ENCODE measurements at places on chromosomes 2 and 18.

DNA sequence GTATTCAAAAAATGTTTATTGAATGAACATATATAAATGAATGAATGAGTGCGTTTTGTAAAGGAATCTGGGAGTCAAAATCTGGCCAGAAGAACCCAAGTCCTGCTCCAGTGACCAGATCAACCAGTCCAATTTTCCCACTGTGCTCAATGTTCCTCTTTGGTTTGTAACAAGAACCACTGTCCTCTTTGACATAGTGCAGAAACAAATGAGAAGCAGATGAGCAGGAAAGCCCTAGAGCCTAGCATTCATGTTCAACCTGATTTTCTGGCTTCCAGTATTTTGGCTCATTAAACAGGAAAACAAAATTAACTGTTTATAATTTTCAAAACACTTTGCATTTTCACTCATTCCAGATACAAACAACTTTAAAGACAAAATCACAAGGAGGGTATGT is 23.2 kb downstream of the FAM124B start:
- DNase-seq, result no peak

DNA sequence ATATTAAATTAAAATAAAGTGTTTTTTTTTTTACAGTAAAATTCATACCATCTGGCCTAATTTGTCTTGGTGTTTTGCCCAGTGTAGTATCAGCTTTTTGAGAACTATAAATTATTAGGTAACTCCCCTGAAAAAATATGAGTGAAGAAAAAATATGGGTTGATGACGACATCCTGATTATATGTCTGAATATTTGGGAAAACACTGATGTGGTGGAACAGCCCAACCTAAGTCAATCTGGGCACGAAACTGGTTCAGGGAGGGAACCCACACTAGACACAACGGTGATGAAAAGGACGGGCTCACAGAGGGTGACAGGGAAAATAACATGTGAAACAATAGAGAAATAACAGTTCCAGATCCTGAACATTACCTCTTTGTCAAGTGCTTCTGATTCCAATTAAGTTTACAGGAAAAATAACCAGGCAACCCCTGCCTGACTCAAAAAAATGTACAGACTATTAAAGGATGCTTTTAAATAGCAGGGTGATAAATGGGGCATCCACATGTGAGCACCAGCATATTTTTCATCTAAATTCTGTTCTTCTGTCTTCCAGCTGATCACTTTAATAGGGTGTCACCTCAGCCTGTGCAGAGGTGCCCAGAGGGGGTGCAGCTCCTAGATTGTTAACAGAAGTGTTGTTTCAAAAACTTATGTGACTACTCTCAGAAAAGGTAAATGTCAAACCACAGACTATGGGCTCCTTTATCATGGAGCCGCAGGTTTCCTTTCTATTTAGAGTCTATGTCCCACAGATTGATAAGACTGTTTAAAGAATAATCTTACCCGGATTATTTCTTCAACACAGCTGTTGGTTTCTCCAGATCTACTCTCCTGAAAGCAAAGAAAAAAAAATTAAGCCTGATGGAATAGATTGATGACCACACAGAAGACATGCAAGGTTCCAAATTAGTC is 305.4 kb downstream of the AFF3 start:
- no peak for DNase-seq

GRCh38 chr2:134677856-134678756 is 40.7 kb downstream of the TMEM163 start:
- DNase-seq, result no peak

GRCh38 chr2:37448342-37449120 is 104.1 kb downstream of the QPCT start:
- DNase-seq, result no peak

- DNase-seq, result no peak
These were observed 27.1 kb upstream of the BARD1 start for GRCh38 chr2:214836568-214836967.
